ENCODE measurements at places on chromosomes 4 and X.
A peak's percentile ranks its signal among the peaks of the same experiment; 100 is the strongest.

GRCh38 chr4:61750810-61751209 lies 550.7 kb downstream of the ADGRL3 start:
- no peak for DNase-seq

- DNase-seq: no peak
These were observed 41.5 kb downstream of the SMAD1 start for GRCh38 chr4:145523117-145523516.

DNA sequence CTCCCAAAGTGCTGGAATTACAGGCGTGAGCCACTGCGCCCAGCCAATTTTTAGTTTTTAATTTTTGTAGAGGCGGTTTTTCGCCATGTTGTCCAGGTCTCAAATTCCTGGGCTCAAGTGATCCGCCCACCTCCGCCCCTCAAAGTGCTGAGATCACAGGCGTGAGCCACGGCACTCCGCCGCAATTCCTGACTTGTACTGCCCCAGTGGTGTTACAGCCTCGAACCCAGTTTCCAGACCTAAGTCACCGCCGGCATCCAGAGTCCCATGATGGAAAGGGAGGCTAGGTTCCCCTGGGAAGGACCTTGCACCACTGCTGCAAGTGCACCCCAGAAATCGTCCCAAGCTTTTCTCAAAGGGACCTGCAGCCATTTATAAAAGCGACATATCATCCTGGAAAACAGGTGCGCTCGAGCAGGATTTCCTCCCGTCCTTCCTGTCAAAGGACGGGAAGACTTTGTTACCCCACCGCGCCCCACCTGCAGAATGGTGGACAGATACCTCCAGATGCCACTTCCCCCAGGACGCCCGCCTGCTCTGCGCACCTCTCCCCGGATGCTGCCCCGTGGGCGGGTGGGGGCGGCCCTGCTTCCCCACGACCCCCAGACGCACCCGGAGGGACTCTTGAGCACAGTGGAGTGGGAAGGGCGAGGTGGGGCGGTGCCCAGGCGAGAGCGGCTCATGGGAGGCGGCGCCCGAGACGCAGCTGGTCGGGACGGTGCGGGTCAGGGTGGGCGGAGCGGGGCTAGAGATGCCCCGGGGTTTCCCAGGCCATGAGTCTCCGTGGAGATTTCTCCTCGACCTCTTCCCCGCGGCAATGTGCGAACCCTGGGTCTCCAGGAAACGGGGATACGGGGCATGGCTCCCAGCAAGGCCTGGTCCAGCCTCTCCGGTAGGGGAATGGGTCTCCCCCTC lies 947 bp upstream of the RPL10 start:
- peak; percentile 45 for DNase-seq

- no peak for DNase-seq
These were observed 1.1 kb downstream of the SLC38A5 start for GRCh38 chrX:48468693-48469691.

- DNase-seq: no peak
These were observed 791.0 kb upstream of the DIAPH2 start for GRCh38 chrX:95893636-95894035.
